ENCODE measurements at places on chromosomes 7 and 10. TPM values are rescaled to one million over a fixed set of nuclear protein-coding genes. Genes with fewer than 3 reads are reported as not detected.

WNT8B gene
- not detected for total RNA-seq

PKD2L1 gene
- total RNA-seq = 0.38 TPM

ZPBP gene
- total RNA-seq = not detected

SCD gene
- 219 TPM for total RNA-seq

NOS3 gene
- 0.44 TPM for total RNA-seq

LEP gene
- not detected for total RNA-seq

FAM13C gene
- total RNA-seq = 0.16 TPM

MEOX2 gene
- total RNA-seq = not detected

SPDYE5 gene
- not detected for total RNA-seq

CALHM3 gene
- total RNA-seq = 0.22 TPM

NEURL1 gene
- 0.78 TPM for total RNA-seq

ELMO1 gene
- total RNA-seq = 4.0 TPM

EXOSC1 gene
- 56.3 TPM for total RNA-seq

CNPY1 gene
- not detected for total RNA-seq

PNLIPRP2 gene
- 0.11 TPM for total RNA-seq
